Thyroid gland (tissue), 4 donors: ENCODE measurements at places on chromosomes 7 and 10. TPM values are rescaled to one million over a fixed set of nuclear protein-coding genes. Genes with fewer than 3 reads are reported as not detected.

The TUBGCP2 gene
- 58.7 TPM for total RNA-seq

The MAGI2 gene
- total RNA-seq = 29.8 TPM

The ZNF316 gene
- total RNA-seq = 40.6 TPM

The PLEKHS1 gene
- not detected for total RNA-seq

The SGCE gene
- 72.3 TPM for total RNA-seq

The GALNT17 gene
- 38.7 TPM for total RNA-seq

- peak; percentile 63 for DNase-seq
Measured at GRCh38 chr10:114401195-114401791, 3.0 kb downstream of the AFAP1L2 start.

DNA sequence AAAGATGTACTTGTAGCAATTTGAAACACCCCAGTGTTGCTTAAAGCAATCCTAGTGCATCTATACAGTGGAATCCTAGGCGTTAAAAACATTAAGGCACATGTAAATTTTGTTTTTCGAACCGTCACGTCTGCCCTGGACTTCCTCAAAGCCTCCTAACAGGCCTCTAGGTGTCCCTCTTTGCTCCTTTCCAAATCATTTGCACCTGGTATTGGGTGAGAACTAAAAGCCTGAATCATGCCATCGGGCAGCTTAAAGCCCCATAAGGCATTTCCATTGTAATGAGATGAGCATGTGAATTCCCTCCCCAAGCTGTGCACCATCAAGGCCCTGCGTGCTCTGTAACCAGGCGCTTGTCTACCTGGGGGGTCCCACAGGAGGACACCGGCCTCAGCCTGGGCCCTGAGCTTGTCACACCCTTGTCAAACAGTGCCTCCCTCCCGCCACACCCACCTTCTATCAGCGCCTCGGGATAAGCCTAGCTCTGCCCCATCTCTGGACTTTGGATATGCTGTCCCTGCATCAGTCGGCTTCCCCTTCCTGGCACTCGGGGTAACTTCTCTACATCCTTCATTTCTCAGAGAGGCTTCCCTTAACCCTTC lies 89.2 kb downstream of the WDR11 start:
- no peak for DNase-seq

DNA sequence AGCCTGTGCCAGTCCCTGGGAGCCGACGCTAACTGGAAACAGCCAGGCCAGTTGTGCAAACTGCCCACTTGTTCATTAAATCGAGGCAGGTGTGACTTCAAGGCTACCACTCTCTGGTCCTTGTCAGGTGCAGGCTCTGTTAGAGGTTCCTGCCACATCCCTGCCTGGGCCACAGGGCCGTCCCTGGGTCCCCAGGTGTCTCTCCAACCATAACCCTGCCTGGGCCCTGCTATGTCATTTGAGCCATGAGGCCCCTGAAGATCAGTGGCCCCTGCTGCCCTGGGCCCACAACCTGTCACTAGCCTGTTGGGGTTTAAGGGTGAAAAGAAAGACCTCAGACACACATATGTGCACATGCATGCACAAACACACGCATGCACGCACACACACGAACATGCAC lies 326.9 kb downstream of the TNS3 start:
- DNase-seq = no peak

GRCh38 chr7:148296994-148297644 lies 293.4 kb upstream of the C7orf33 start:
- no peak for DNase-seq

DNA sequence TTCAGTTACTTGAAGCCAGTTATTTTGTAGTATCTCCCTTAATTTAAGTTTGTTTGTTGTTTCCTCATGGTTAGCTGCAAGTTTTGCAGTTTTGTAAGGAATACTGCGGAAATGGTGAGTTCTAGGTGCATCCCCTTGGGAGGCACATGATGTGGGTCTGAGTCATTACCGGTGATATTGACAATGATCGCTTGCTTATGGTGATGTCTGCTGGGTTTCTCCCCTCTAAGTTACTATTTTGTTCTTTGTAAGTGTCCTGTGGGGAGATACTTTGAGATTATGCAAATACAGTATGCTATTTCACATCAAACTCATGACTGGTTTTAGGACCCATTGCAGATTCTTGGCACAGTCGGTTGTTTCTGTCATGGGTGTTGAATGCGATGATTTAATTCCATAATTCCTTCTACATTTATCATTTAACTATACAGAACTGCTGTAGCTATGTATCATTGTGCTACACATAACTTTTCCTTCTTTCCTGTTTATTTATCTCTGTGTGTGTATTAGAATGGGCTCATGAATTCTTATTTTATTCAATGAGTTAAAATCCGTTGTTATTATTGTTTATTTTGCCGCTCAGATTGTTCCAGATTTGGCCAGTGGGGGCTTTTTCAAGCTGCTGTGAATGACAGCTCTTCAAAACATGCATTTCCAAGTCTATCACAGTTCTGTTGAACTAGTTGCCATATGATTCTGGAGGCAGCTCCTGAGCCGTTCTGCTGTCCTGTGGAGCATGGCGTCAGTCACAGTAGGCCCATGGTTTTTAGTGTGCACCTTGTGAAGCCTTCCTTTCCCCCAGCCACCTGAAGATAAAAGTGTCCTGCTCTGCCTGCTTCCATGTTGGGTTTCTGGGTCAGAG lies 18.4 kb downstream of the TSPAN14 start:
- DNase-seq = no peak

- no peak for DNase-seq
Measured at GRCh38 chr7:116616555-116617059, 55.4 kb upstream of the MET start.

DNA sequence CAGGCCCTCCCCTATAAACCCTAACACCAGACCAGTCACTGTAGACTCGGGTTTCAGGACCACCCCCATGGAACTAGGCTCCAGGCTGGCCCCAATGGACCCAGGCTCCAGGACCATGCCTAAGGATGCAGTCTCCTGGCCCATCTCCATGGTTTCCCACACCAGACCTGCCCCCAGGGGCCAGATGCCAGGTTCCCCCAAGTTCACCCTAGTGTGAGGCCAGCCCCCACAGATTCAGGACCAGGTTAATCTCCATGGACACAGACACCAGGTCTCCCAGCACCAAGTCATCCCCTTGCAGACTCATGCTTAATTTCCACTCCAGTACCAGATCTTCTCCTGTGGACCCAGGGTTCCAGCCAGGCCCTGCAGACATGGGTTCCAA lies 103.8 kb upstream of the LANCL2 start:
- no peak for DNase-seq

DNA sequence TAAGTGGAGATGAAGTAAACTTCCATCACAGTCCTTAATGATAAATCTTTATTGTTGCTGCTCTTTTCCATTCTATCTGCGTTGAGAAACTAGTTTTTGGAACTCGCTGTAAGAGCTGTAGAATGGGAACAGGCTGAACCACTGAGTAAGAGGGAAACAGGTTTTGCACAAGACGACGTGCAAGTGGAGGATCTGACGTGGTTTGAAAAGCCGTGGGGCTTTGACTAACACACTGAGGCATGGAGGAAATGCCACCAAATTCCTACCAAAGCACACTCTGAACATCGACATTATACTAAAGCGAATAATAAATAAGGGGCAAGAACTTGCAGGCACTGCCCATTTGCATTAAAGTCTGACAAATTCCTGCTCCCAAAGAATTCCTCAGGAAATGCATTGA lies 160.6 kb downstream of the KLF6 start:
- no peak for DNase-seq

GRCh38 chr10:115321360-115321759 lies 228.2 kb downstream of the ATRNL1 start:
- DNase-seq = no peak

DNA sequence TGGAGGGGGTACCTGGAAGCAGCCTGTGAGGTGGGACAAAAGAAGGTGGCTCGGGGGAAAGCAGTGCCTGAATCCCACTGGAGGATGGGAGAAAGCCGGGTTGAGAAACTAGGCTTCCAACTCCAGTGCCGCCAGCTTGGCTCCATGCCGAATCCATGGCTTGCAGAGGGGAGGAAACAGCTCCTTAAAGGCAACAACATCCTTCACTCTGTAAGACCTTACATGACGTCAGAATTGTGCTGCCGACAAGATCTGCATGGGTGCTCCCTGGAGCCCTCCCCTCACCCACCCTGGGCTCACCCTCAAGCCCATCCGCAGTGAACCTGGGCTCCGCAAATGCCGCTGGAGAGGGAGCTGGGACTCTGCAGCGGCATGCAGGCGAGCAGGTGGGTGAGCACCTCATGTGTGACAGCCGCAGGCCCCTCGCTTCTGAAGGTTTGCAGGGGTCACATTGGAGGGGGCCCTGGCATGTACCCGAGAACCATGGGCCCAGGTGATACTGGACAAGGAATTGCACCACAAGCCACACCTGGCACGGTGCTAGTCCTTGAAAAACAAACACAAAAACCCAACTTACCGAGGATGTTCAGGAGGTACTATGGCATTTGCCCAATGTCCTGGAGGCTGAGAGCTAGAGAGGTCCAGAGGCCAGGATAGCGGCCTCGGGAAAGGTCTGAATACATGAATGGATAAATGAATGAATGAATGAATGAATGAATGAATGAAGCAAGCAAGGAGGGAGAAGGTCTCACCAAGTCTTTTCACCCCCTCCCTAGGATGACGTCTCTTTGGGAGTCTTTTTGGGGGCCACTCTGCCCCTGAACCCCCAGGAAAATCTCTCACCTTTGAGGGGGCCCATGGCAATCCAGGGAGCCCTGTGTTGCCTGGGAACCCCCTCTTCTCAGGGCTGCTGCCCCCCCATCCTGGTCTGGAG lies 238.6 kb upstream of the SHH start:
- DNase-seq = peak; percentile 17

GRCh38 chr10:72753760-72754231 lies 61.9 kb downstream of the MCU start:
- DNase-seq = no peak

DNA sequence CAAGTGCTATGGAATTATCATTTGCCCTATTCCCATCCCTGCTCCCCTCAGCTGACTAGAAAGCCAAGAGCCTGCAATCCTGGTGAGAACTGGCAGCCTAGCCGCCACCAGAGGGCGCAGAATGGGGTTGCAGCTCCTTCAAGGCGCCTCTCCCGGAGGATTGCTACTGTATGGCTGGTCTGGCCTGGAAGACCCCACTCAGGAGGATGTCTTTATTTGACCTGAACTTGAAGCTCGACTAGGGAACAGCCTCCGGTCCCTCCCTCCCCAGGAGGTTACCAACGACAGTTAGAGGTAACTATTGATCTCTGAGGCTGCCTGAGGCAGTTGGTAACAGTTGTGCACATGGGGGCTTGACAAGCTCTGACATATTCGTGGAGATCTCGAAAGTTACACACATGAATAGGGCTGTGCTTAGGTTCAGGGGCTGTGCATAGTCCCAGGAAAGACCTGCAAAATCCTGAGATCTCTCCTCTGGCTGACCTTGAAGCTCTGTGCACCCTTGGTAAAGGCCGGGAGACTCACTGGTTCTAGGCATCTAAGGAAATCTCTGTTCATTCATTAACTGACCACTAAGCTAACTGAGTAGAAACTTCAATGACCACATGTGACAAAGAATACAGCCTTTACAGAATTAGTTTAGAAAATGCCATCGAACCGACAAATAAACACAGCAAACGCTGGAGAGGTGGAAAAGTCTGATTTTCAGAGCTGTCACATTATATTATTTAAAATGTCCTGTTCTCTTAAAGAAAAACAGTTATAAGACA lies 65.7 kb downstream of the TSPAN12 start:
- DNase-seq = peak; percentile 72

DNA sequence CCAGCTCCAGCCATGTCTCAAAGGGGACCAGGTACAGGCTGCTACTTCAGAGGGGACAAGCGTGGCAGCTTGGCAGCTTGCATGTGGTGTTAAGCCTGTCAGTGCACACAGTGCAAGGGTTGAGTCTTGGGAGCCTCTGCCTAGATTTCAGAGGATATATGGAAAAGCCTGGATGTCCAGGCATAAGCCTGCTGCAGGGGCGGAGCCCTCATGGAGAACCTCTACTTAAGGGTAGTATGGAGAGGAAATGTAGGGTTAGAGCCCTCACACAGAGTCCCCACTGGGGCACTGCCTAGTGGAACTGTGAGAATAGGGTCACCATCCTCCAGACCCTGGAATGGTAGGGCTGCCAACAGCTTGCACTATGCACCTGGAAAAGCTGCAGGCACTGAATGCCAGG lies 7.7 kb upstream of the NT5C3A start:
- DNase-seq = no peak

DNA sequence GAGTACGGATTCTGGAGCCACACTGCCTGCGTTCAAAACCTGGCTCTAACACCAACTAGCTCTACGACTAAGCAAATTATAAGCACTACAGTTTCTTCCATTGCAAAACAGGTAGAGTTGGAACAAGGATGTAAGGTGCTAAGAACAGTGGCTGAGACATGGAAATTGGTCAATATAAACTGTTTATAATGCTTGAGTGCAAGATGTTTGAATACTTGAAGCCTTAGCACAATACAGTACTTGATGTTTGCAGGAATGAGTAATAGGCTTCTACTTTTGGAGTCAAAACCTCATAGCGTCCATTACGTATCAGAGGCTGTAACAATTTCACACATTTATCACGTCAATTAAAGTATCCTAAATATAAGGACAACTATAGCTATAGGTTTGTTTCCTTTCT lies 6.9 kb downstream of the NT5C2 start:
- no peak for DNase-seq

- peak; percentile 2 for DNase-seq
Measured at GRCh38 chr10:77106676-77107075, 530.9 kb downstream of the KCNMA1 start.

DNA sequence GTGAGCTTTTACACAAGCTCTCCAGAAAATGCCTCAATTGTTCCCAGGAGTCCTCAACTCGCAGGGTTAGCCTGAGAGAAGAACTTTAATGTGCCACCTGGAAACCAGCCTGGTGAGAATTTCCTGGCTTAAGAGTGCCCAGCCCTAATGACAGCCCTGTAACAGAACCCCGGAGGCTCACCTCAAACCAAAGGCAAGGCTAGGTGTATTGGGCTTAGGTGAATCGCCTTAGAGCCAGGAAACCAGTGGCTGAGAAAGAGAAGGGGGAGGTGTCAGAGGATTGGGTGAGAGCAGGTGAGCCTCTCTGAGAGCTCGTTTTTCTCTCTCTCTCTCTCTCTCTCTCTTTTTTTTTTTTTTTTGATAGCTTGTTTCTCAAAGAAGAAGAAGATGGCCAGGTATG lies 7.3 kb downstream of the OCM2 start:
- no peak for DNase-seq

- no peak for DNase-seq
Measured at GRCh38 chr10:133403359-133403758, 9.4 kb downstream of the MTG1 start.
